ENCODE measurements at places on chromosomes 5 and 9.

DNA sequence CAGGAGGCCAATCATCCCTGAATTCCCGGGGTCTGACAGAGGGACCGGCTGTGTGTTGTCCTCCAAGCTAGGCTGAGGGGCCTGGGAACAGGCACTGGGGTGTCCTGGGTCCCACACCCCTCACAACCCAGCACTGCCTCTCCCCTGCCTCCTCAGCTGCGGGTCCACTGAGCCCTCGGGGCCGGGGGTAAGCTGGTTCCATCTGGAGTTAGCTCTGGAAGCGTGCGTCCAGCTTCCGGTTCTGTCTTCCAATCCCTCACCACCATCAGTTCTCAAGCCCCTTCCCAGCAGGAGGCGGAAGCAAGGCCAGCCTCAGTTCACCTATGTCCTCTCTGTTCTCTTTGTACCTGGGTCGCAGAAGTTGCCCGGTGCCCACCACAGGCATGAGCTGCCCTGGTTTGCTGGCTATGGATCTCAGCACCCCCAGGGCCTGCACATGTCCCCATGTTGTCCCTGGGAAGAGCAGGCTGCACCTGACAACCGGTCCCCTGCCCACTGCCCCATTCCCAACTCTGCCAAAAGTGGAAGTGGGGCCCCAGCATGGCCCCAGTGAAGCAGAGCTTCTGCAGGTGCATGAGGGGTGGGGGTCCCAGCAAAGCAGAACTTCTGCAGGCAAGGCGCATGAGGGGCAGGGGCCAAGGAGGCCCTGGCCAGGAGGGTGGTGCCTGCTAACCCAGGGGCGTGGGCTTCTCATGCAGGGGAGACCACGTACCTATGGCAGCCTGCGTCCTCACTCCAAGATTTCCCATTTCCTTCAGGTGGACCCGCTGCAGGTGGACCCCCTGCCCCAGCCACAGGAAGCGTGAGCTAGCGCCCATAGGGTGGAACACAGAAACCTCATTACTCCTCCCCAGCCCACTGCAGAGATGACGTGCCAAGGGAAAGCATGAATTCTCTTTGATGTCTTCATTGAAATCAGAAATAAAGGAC lies 111.9 kb downstream of the ZNF354C start:
- no peak for DNase-seq

DNA sequence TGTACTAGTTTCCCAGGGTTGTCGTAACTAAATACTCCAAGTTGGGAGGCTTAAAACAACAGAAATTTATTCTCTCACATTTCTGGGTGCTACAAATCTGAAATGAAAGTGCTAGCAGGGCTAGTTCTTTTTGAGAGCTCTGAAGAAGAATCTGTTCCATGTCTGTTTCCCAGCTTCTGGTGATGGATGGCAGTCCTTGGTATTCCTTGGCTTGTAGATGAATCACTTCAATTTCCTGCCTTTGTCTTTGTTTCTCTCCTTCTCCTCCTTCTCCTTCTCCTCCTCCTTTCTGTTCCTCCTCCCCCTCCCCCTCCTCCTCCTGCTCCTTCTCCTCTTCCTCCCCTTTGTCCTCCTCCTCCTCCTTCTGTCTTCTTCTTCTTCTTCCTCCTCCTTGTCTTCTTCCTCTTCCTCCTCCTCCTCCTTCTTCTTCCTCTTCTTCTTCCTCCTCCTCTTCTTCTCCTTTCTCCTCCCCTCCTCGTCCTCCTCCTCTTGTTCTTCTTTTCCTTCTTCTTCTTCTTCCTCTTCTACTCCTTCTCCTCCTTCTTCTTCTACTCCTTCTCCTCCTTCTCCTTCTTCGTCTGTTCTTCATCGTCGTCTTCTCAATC lies 104.7 kb upstream of the ANKRD55 start:
- no peak for DNase-seq

- no peak for DNase-seq
Observed at GRCh38 chr5:8865686-8866374, 680.0 kb downstream of the SEMA5A start.

GRCh38 chr9:130144703-130145102 lies 27.5 kb upstream of the NCS1 start:
- DNase-seq: no peak

DNA sequence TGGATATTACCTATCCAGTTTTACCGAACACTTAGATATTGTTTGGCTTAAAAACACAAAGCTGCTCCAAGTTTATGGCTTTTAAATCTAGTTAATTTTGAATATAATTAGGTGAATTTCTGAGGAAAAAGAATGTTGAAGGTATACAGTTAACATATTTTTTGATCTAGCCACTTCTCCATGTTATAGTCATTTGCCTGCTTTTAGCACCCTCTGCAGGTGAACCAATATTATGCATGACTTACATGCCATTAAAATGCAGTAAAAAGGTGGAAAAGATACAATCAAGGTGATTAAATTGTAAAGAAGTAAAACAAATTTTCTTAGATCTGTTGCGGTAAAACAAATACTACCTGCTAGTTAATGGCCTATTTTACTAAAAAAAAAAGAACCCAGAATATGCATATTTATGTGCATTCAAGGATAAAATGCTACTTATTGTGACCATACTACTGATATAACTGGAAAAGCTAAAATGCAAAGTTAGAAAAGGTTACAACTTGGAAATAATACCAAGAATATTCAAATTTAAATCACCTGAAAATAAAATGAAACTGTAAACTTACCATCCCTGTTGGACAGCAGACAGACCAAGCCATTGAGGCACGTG lies 132.1 kb downstream of the AP3B1 start:
- DNase-seq: no peak

- no peak for DNase-seq
Observed at GRCh38 chr5:133707629-133708028, 95.3 kb upstream of the FSTL4 start.

DNA sequence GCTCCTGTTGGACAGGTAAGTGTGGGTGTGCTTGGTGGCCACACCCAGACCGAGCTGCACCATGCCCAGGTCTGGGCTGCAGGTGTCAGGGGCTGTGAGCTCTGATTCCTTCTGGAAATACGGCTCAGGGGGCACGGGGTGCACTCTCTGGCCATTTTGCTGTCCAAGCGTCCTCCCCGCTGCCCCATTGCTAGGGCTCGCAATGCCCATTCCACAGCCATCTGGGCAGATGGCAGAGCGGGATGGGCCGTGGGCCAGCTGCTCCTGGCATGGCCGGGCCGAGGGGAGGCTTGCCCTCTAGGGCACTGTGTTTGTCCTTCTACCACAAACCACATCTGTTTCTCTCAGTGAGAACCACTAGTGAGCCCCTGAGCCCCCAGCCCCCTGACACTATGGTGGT lies 67.9 kb upstream of the RXRA start:
- DNase-seq: no peak

DNA sequence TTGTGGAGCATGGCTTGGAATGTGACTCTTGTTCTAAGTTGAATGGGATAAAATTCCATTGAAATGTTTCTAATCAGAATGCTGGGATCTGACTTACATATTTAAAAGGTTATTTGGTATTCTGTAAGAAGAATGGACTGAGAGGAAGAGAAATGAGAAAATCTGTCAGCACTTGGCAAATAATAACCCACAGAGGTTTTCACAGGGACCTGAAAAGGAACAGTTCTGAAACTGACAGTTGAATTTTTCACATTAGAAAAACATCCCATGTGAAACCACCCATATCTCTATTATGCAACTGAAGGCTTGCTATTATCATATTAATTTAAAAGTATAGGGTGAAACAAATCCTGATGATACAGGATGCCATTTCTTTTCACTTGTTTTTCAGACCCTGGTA lies 302.7 kb downstream of the EPB41L4A start:
- no peak for DNase-seq

- DNase-seq: no peak
Observed at GRCh38 chr5:107289030-107289714, 381.6 kb downstream of the EFNA5 start.

DNA sequence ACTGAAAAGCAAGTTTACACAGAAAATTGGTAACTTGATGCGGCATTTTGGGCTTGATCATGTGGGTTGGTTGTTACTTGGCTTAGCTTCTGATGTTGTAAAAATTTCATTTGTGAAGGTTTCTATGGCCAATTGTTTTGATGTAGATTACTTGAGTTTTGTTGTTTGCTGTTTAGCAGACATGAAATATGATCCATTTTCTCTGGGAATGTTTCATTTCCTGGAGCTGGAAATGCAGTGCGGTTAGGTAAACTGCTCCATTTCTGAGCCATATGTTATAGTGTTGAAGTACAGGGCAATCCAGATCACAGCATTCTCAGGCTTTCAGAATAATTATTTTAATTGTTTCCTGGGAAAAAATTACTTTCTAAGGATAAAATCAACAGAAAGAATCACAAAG lies 396.9 kb downstream of the ENC1 start:
- no peak for DNase-seq

- no peak for DNase-seq
Observed at GRCh38 chr5:154753792-154754191, 1.4 kb upstream of the LARP1 start.

- DNase-seq: no peak
Observed at GRCh38 chr5:40479939-40480338, 199.8 kb upstream of the PTGER4 start.

DNA sequence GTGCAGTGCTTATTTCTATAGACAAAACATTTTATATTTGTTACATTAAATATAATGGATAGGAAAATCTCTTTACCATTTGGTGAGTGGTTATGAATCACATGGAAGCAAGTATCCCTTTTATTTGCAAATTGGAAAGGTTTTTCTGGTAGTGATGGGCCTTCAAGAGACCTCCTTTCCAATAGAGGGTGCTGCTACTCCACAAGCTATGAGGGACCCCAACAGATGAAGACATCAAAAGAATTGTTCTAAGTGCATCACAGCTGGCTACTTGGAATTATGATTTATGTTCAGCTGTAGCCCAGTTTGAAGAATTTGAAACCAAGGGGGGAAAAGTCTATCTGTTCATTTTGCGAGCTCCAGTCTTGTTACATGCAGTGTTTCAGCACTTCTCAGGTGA lies 493.7 kb upstream of the SGCD start:
- no peak for DNase-seq

DNA sequence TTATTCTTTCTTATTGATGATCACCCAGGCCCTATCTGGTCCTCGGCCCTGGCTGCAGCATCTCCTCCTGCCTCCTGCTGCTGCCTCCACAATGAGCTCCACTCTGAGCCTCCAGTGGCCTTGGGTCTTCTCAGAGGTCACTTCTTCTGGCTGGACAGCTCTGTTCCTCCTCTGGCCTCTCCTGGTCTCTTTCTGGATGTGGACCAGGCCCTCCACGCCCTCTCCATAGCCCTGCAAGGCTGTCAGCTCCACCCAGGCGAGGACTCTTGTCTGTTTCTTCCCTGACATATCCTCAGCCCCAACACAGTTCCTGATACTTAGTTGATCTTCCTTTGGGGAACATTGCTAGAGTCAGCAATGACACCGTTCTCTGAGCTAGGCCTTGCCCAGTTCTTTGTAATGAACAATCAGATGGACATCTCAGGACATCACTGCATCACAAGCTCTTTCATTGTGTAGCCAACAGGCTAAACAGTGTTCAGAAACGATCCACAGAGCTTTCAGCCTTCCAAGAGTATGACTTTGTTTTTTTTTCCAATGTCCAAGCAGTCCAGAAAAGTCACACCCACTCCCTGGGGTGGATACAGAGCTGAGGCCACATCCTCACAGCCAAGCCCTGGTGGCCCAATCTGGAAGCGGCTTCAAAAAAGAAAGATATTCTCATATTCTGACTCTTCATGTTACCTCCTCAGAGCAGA lies 62.5 kb upstream of the DNAH5 start:
- DNase-seq: no peak

DNA sequence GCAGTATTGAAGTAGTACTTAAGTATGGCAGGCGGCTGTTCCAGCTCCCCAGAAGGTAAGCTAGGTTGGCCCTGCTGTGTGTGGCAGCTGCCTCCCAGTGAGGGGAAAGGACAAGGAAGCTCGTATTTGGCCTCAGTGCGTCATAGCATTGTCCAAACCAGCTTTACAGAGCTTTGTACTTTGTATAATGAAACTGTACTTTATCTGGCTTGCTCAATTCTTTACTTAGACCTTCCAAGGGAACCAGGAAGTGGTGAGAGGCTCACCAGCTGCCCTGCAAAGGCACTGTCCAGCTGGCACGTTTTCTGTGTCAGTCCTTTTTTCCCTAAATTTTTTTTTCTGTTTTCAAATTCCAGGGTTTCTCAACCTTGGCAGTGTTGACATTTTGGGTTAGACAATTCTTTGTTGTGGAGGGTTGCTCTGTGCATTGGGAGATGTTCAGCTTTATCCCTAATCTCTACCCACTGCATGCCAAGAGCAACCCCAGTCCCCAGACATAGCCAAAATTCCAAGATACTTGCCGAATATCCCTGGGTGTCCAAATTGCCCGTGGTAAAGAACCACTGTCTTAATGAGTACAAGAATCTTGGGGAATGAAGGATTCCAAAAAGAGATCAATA lies 474.5 kb downstream of the LRRC70 start:
- DNase-seq: no peak
